ENCODE measurements at places on chromosomes 4 and X. TPM values are rescaled to one million over a fixed set of nuclear protein-coding genes. Genes with fewer than 3 reads are reported as not detected.

DNA sequence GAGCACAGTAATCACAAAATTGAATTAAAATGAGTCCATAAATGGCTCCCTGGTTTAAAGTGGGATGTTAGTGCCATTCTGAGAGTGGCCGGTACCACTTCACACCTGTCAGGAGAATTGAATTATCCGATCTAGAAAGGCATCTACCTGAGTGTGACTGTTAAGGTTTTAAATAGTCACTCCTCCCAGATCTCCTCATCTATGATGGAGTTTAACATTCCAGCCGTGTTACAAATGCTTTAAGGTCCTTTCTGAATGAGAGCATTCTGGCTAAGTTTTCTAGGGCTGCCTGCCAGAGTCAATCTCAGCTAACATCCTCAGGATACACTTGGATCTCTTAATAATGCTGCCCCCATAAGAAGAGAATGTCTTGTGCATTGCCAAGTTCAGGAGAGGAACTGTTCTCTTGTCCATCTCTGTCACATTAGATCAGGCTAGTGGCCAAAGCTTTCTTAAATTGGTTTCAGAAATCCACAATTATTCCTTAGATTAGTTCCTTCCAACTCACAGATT lies 231.1 kb downstream of the SLC39A8 start:
- H3K4me3 ChIP-seq: no peak overlapping the region
- DNase-seq: no peak
- no peaks in the 10 kb centered on the region for H3K4me1 ChIP-seq
- H3K27ac ChIP-seq: no peak overlapping the region
- no peaks in the 10 kb centered on the region for H3K36me3 ChIP-seq

DNA sequence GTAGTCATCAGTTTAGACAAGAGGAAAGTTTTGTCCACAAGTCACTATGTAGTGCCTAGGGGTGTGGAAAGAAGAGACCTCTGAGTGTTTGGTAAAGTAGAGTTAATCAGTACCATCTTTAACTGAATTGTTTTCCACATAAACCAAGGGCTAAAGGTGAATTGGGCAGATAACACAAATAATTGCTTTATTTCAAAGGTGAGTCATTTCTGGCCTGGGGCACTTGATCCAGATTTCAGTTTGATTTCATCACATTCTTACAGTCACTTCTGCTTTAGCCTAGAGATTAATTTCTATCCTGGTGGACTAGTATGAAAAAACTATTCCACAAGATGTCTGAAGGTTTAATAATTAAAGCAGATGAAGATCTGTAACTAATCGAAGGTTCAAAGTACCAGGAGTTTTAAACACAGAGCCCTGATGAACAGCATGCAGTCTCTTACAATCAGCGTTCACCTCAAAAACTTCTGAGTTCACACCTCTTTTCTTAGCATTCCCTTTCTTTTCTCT lies 74.5 kb upstream of the BOD1L1 start:
- DNase-seq: no peak
- no peak overlapping the region for H3K4me3 ChIP-seq
- H3K36me3 ChIP-seq: no peaks in the 10 kb centered on the region
- H3K4me1 ChIP-seq: no peaks in the 10 kb centered on the region
- no peak overlapping the region for H3K27ac ChIP-seq

DNA sequence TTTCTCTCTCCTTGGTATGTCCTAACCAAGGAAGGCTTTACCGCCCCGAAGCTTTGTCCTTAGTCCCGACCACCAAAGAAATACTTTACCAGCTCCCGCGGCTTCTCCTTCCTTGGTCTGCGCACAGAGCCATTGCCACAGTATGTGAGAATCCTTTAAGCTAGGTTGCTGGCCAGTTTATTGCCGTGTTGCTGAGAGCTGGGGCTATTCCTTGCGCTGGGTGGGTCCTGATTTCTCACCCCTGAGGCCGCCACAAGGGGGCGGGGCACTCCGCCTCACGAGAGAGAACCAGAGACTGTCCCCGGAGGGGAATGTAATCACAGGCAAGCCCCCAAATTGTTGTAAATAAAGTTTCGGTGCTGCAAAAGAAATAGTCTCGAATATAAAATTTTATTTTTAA lies 331.0 kb upstream of the PCDH10 start:
- no peak overlapping the region for H3K4me3 ChIP-seq
- no peaks in the 10 kb centered on the region for H3K4me1 ChIP-seq
- H3K36me3 ChIP-seq: no peaks in the 10 kb centered on the region
- no peak overlapping the region for H3K27ac ChIP-seq
- H3K27me3 ChIP-seq: no peaks in the 10 kb centered on the region

DNA sequence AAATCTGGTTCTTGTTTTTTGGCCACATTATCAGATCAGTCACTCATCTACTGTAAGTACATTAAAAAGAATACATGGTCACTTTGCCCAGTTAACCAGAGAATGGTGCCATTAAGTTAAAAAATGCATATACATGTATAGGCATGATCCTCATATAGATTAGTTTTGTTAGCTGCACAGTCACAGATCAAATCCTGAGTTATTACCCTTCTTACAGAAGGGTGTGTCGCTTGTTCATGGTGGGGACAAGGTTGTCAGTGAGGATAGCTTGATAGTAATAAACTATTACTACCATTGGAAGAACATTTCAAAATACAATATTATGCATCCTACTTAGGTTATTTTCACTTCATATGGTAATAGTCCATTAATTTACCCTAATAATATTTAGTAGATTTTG lies 48.5 kb downstream of the GALNT7 start:
- no peaks in the 10 kb centered on the region for H3K27me3 ChIP-seq
- DNase-seq: no peak
- H3K4me3 ChIP-seq: no peak overlapping the region
- H3K36me3 ChIP-seq: no peaks in the 10 kb centered on the region
- H3K4me1 ChIP-seq: peaks cover 10% of the 10 kb centered on the region
- H3K27ac ChIP-seq: no peak overlapping the region

DNA sequence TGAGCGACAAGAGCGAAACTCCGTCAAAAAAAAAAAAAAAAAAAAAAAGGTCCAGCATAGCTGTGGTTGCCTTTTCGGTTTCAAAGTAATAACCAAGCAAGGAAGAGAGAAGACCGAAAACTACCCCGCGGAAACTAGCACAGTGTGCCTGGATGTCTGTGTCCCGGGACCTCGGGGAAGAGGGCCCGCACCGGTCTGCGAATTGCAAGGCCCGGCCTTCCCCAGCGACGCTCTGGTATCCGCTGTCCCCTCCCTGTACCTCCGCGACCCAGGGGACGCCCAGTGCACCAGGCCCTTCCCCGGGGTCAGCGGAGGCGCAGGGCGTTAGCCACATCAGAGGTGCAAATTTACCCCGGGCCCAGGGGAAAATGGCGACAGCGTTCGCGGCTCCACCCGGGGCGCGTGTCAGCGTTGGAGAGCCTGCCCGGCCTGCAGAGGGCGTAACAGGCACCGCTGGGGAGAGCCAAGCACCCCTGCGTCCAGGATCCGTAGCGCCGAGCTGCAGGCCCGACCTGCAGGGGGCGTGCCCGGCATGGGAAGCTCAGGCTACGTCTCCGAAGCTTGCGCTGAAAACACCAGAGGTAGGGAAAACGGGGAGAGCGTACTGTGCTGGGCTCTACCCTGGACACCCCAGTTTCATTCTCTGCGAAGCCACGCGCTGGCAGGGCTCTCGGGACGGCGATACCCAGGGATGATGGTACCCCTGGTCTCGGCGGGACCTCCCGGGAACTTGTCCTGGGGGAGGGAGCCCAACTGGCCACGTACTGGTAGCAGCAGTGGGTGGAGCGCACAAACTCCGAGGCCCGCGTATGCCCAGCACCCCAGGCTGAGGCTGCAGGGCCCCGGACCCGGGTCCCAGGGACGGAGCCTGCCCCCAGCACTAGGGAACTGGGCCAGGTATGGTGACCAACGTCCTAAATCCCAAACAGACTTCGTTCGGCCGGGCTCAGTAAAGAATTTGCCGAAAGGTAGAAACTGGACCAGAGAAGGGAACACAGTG lies 16.2 kb downstream of the NKX6-1 start:
- H3K36me3 ChIP-seq: peaks cover 2% of the 10 kb centered on the region
- no peak overlapping the region for H3K27ac ChIP-seq
- DNase-seq: no peak
- peaks cover 67% of the 10 kb centered on the region for H3K27me3 ChIP-seq

The NEIL3 gene
- total RNA-seq: 23.2 TPM

The HSPA4L gene
- total RNA-seq: 0.28 TPM

All from activated naive CD8-positive, alpha-beta T cell treated with anti-CD3 and anti-CD28 coated beads, Interleukin-2, amount 10 ng/mL, durations not matched to agents 7 days and 5 days (primary cell).